Fibroblast of mammary gland (primary cell): ENCODE measurements at places on chromosomes 13 and 19.

- DNase-seq: peak; percentile 41
Observed at GRCh38 chr13:41561170-41561569, 103.8 kb downstream of the RGCC start.

- no peak for DNase-seq
Observed at GRCh38 chr13:108902405-108903155, 273.2 kb downstream of the MYO16 start.

- DNase-seq: no peak
Observed at GRCh38 chr19:7214324-7215089, 79.7 kb downstream of the INSR start.

GRCh38 chr19:11111771-11112144 lies 22.5 kb downstream of the LDLR start:
- no peak for DNase-seq
